CD4-positive, alpha-beta T cell (primary cell): ENCODE measurements at places on chromosomes 2 and 18. TPM values are rescaled to one million over a fixed set of nuclear protein-coding genes. Genes with fewer than 3 reads are reported as not detected.

DNA sequence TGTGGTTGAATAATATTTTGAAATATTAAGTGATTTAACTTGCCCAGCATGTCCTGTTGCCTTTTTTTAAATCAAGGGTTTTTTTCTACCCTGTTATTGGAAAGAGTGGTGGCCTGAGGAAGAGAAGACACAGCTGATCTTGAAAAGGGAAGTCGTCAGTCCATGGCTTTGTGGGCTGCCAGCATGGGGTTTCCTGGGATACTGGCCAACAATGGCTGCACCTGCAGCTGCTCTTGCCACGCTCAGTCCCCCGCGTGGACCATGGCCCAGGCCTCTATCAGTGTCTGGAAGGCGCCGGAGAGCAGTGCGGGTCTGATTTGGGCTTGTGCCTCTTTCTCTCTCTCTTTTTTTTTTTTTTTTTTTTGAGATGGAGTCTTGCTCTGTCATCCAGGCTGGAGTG is 99.3 kb downstream of the ASB1 start:
- DNase-seq, result no peak

- DNase-seq, result no peak
Measured at GRCh38 chr18:3691705-3692104, 241.7 kb downstream of the TGIF1 start.

The PLA2R1 gene
- total RNA-seq, result not detected

The EPB41L3 gene
- 10.9 TPM for total RNA-seq

The AKAIN1 gene
- total RNA-seq, result not detected
